Activated naive CD4-positive, alpha-beta T cell (primary cell): ENCODE measurements at places on chromosomes 16 and 17.

DNA sequence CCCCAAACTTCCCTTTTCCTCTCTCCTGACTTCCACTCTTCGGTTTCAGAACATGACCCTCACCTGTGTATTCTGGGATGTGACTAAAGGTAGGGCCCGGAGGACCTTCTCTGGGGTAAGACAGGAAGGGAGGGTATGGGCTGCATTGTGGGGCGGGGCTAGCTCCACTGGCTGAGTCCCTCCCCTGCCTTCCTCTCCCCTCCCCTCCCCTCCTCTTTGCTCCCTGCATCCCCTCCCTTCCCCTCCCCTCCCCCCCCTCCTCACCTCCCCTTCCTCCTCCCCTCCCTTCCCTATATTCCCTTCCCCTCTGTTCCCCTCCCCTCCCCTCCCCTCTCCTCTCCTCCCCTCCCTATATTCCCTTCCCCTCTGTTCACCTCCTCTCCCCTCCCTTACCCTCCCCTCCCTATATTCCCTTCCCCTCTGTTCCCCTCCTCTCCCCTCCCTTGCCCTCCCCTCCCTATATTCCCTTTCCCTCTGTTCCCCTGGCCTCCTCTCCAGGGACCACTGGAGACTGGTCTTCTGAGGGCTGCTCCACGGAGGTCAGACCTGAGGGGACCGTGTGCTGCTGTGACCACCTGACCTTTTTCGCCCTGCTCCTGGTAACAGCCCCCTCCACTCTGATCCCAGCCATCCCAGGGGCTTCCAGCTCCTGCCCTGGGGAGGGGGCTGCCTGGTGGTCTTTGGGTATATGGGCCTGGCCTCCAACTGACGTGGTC is 11.8 kb downstream of the ADGRG3 start:
- DNase-seq = no peak

GRCh38 chr17:31122746-31123145 is 28.0 kb downstream of the NF1 start:
- no peak for DNase-seq

DNA sequence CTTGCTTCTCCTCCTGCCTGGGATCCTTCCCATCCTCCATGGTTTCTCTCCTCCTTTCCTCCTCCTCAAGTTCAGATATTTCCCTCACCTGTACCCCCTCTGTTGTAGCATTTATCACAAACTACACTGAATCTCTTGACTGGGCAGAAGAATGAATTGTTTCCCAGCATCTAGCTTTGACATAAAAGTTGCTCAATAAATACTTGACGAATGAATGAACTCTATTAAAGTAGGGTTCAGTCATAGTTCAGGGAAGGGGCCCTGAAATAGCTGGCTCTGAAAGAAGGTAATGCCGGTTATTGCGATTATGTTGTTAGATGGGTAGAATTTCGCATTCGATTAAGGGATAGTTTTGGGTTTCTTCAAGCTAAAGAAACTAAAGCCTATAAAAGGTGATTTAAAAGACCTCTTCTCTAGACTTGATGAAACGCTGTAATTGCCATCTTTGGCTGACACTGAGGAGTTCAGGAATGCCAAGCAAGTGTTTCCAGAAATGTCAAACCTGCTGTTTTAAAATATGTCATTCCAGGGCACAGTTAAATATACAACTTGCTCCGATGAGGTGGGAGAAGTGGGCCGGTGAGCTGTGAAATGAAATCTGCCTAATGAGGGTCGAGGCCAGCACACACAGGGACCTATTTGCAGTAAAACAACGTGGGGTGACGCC is 1.0 kb upstream of the CPD start:
- DNase-seq = no peak

- no peak for DNase-seq
Observed at GRCh38 chr16:80735846-80736245, 68.6 kb downstream of the CDYL2 start.

- no peak for DNase-seq
Observed at GRCh38 chr16:22813223-22813947, 577 bp upstream of the HS3ST2 start.

DNA sequence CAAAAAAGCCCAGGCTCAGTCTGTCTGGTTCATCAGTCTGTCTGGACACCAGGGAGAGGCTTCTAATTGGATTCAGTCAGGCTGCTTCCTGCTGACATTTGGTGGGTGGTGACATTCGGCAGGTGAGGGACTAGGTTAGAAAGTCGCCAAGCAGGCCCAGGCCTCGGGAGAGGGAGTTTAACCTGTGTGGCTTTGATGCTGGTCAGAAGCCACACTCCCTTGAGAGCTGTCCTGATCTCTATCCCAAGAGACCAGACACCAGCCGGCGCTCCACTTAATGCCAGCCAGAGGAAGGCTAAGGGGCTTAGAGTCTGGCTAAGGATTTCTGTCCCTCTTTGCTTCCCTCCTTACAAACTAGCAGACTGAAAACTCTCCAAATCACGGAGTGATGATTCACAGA is 135.0 kb downstream of the GSG1L start:
- no peak for DNase-seq

DNA sequence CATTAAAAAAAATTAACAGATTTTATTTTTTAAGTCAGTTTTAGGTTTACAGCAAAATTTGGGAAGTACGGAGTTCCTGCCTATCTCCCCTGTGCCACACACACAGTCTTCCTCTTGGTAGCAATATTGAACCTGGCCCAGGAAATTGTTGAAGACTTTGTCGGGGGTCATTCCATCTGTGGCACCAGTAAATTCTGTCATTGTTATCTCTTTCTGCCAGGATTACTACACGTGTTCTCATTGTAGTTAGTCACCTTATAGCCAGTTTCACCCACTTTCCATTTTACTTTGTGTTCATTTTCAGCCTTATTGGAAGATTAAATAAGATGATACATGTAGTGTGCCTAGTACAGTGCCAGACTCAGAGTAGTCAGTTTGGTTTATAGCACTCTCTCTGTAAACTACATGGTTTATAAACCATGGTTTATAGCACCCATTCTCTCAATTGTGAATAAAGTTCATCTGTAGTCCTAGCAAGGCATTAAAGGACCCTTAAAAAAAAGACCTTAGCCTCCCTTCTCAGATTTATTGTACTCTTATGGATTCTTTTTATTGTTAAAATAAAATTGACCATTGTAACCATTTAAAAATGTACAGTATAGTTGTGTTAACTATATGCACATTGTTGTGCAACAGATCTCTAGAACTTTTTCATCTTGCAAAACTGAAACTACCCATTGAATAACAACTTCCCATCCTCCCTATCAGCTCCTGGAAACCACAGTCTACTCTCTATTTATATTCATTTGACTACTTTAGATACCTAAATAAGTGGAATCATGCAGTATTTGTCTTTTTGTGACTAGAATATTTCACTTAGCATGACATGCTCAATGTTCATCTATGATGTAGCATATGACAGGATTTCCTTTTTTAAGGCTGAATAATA is 36.1 kb downstream of the NLK start:
- DNase-seq = no peak

DNA sequence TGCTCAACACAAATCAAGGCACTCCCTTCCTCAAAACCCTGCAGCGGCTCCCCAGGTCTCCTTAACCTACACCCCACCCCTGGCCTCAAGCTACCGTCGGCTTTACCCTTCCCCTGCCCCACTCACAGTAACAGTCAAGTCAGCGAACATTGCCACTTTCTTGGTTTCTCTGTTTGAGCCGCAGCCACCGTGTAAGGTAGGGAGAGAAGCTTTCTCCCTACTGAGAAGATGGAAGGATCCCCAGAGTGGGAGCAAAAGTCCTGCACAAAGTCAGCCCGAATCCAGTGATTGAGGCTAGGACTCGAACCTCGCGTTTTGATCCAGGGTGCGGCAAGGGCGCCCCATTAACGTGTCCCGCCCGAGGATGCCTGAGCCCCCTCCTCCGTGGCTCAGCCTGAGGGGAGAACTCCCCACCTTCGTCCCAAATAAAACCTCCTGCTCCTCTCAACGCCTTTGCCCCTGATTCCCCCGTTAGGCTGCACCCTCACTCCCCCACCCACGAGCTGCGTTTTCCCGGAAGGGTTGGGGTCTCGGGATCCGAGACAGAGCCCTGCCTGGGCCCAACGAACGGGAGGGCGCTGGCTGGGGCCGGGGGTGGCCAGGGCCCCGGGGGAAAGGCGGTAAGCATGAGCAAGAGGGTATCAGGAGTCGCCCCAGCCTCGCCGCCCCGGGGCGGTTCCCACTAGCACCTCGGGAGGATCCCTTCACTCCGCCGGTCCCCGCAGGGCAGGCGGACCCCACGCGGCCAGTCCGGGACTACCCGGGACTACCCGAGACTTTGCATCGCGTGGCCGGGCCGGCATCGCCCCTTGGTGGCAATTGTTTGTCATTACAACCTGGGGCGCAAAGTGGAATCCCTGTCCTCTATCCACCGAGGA is 9.9 kb upstream of the NAGS start:
- peak; percentile 38 for DNase-seq

GRCh38 chr16:84414789-84415326 is 46.5 kb downstream of the ATP2C2 start:
- no peak for DNase-seq

- DNase-seq = no peak
Observed at GRCh38 chr16:9099131-9099625, 7.7 kb downstream of the HAPSTR1 start.

- no peak for DNase-seq
Observed at GRCh38 chr16:35319536-35320192, 1860.3 kb downstream of the TP53TG3F start.

DNA sequence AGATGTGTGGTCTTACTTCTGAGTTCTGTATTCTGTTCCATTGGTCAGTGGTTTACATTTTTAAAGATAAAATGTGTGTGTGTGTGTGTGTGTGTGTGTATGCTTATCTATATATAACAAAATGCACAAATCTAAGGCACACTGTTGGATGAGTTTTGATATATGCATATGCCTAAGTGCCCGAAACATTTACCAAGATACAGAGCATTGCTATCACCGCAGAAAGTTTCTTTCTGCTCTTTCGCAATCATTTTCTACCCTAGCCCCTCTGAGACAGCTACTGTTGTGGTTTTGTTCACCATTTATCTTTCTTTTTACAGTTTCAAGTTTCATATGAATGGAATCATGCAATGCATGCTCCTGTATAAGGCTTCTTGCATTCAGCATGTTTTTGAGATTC is 97.0 kb downstream of the MRTFB start:
- DNase-seq = no peak

- DNase-seq = no peak
Observed at GRCh38 chr17:64126918-64127317, 3.0 kb downstream of the ERN1 start.

GRCh38 chr17:34420254-34420766 is 57.3 kb upstream of the CCL1 start:
- peak; percentile 19 for DNase-seq

- DNase-seq = no peak
Observed at GRCh38 chr17:57329380-57330214, 73.3 kb downstream of the MSI2 start.

GRCh38 chr17:61000911-61001310 is 323.3 kb downstream of the BCAS3 start:
- DNase-seq = no peak

GRCh38 chr17:7058831-7059447 is 15.0 kb upstream of the SLC16A11 start:
- no peak for DNase-seq

- no peak for DNase-seq
Observed at GRCh38 chr17:73695035-73695738, 50.9 kb upstream of the SDK2 start.

DNA sequence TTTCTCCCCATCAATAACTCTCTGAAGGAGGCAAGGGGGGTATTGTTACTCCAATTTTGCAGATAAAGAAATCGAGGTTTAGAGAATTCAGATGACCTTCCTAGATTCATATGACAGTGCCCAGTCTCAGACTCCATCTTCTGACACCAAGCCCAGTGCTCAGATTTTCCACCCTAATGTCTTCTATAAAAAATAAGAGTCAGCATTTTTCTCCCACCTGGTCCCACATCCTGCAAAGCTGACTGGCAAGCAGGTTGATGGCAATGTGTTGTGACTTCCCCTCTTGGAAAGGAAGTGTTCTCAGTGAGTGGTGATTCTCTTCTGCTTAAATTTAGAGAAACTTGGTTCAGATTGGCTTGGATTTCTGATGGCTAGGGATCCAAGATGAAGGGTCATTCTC is 129.4 kb downstream of the SOX9 start:
- DNase-seq = no peak

- no peak for DNase-seq
Observed at GRCh38 chr17:81246679-81247338, 7.7 kb downstream of the NDUFAF8 start.

GRCh38 chr17:8163978-8164814 is 1.4 kb upstream of the VAMP2 start:
- DNase-seq = peak; percentile 48

- DNase-seq = no peak
Observed at GRCh38 chr17:21680366-21680765, 12.0 kb upstream of the KCNJ18 start.

GRCh38 chr16:86151239-86151851 is 252.4 kb downstream of the IRF8 start:
- no peak for DNase-seq

DNA sequence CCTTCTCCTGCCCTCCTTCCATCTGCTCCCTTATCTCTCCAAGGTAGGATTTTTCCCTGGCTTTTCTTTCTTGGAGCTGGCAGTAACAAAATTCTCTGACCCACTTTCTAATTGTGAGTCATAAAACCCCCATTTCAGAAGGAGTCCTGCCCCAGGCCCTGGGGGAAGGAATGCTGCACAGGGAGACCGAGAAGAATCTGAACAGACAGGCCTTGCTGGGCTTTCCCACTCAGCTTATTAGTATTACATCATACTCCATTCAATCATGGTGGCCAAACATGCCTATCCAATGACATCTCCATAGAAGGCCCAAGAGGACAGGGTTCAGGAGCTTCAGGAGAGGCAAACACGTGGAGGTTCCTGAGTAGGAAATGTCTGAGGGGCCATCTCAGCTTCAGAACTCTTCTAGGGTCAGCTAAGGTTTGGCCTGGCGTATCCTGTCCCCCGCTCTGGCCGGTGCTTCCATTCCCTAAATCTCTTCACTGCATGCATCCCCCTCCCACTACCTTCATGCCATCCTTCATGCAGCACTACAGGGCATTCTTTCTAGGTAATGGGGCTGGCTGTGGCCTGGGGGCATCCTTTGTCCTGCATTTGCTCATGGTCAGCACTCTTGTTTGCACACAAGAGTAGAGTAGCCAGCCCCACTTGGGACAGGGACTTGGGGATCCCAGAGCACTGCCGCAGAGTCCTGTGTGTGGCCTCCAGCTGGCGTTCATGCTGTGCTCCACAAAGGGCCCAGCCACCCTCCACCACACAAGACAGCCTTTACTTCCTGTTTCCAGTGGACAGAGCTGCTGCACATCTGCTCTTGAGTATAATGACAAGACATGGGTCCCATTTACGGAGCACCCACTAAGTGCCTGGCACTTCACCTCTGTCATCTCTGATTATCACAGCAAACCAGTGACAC is 8.2 kb downstream of the SLC6A2 start:
- DNase-seq = no peak
